ENCODE measurements at places on chromosomes 4 and X.

GRCh38 chr4:98566361-98567008 is 91.9 kb downstream of the TSPAN5 start:
- no peak for DNase-seq

- DNase-seq = no peak
Observed at GRCh38 chr4:115360431-115360830, 247.0 kb upstream of the NDST4 start.

DNA sequence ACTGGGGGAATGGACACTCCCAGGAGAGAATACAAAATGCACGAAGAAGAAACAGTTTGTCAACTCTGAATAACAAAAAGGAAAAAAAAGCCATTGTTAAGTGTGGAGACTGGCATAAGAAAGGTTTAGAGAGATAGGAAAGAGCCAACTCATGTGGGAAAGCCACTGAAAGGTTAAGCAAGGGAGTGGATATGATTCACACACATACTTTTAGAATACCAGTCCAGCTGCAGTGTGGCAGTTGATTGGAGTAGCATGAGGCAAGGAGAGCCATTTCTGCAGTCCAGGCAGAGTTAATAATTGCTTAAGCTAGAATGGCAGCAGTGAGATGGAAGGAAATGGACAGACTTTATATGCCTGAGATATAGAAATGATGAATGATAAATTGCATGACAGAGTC is 36.9 kb upstream of the ADAD1 start:
- no peak for DNase-seq

DNA sequence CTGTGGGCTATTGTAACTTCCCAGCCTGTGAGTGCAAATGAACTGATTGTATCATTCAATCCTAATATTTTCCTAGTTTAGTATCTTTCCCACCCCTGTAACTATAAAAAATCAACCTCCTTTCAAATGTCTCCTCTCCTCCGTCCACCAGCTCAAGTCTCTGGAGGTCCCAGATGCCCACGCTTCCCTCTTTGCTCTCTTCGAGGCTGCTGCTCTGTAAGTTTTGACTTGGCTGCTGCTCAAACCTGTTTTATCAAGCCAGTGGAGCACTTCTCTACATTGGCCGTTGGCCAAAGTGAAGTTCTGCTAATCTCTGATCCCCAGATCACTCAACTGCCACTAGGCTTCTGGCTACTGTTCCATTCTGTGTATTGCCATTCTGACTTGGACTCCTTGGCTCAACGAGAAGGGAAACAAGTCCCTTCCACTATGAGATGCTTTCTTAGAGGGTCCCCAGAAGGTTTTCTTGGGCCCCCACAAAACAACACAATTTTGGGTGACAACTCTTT is 60.7 kb upstream of the RAPGEF2 start:
- DNase-seq = no peak

- DNase-seq = no peak
Observed at GRCh38 chr4:159308566-159309340, 205.9 kb downstream of the RAPGEF2 start.

GRCh38 chrX:46715997-46716396 is 42.9 kb downstream of the SLC9A7 start:
- no peak for DNase-seq

GRCh38 chr4:53786632-53787031 is 195.3 kb upstream of the LNX1 start:
- no peak for DNase-seq

- DNase-seq = no peak
Observed at GRCh38 chrX:16733013-16733412, 13.6 kb downstream of the SYAP1 start.

DNA sequence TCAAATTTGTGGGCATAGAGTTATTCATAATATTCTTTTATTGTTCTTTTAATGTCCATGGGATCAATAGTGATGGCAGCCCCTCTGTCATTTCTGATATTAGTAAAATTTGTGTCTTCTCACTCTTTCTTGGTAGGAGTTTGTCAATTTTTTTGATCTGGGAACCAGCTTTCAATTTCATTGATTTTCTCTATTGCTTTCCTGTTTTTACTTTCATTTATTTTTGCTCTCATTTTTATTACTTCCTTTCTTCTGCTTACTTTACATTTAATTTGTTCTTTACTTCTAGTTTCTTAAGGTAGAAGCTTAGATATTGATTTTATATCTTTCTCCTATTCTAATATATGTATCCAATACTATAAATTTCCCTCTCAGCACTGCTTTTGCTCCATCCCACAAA is 40.7 kb downstream of the AWAT2 start:
- DNase-seq = no peak

- DNase-seq = no peak
Observed at GRCh38 chrX:66633541-66633940, 5.3 kb downstream of the EDA2R start.

- DNase-seq = no peak
Observed at GRCh38 chr4:39303871-39304270, 62.3 kb downstream of the RFC1 start.

GRCh38 chr4:143641361-143641760 is 59.1 kb downstream of the FREM3 start:
- no peak for DNase-seq

DNA sequence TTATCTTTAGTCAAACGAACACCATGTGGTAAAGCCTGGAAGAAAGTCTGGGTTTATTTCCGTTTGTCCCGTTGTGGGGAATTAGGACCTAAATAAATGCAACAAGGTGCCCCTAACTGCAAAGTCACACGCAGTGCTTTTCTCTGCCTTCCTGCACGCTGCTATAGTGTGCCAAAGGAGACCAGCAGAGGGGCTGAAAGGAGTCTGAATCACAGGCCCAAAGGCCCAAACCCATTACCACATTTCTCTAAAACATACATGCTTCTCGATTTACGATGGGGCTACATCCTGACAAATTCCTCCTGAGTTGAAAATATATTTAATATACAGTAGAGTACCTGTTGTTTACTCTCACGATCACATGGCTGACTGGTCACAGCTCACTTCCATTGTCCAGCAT is 4.5 kb downstream of the VEGFC start:
- no peak for DNase-seq

DNA sequence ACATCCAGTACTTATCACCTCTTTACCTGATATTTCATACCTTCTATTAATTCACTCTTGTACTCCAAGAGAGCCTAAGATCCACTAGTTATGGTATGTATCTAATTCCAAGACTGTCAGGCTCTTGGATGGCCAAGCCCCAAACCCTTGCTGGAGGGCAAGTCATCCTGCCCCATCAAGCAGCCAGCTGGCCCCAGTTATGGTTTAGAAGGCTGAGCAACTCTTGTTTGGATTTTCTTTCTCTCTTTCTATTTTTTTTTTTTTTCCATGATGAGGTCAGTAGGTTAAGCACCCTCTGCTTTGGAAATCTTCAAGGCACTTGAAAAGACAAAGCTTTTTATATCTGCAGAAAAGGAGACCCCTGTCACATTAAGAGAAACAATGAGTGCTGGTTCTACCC is 10.9 kb upstream of the FGF16 start:
- no peak for DNase-seq

GRCh38 chr4:7244751-7245320 is 52.5 kb downstream of the SORCS2 start:
- DNase-seq = no peak

GRCh38 chrX:105150557-105150956 is 69.9 kb downstream of the TEX13A start:
- no peak for DNase-seq

GRCh38 chr4:134756421-134756820 is 554.8 kb upstream of the PABPC4L start:
- no peak for DNase-seq

- DNase-seq = no peak
Observed at GRCh38 chr4:3498901-3499510, 33.2 kb downstream of the LRPAP1 start.

- DNase-seq = no peak
Observed at GRCh38 chr4:126071346-126072333, 756.9 kb downstream of the FAT4 start.

DNA sequence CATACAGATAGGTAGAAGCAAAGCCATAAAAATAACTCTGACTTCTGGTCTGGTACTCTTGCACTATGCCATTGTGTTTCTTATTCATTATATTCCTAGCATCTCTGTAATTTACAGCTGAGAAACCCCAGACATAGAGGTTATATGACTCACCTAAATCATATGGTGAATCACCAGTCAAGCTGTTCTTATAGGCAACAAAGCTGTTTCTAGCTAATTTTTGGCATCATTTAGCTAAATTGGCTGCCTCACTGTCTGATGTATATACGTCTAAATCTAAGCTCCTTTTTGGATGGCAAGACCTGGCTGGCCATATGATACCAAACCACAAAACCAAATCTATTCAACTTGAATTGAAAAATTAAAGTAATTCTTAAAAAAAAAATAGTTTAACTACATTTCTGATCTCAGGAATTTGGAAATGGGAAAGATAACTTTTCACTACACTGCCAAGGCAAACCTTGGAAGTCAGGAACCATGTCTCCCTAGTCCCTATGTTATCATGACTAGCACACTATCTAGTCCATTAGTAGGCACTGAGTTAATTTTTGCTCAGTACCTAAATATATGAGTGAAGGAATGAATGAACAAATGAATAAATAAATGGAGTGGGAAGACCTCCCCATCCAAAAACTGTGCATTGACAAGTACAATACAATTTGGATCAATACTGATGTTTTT is 41.3 kb upstream of the STAG2 start:
- no peak for DNase-seq

GRCh38 chrX:123167621-123168020 is 16.5 kb upstream of the GRIA3 start:
- no peak for DNase-seq

- DNase-seq = no peak
Observed at GRCh38 chr4:173280998-173281397, 53.2 kb downstream of the HMGB2 start.

GRCh38 chrX:38699121-38699520 is 102.1 kb upstream of the MID1IP1 start:
- no peak for DNase-seq

DNA sequence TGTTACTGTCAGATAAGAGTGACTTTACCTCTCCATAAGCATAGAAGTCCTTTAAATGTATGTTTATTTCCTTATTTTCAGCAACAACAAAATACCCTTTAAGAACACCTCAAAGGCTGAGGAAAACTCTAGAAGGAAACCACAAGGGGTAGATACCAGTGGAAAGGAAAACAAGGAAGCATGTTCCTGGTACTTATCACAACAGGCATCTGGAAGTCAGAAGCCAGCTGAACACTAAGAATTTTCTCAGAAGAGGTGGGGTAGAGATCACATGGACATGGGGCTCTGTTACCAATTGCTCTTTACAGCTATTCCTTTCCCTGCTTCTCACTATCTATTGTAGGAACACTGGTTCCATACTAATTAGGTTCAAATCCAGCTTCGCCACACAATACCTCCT is 51.5 kb upstream of the BEND2 start:
- DNase-seq = no peak

- no peak for DNase-seq
Observed at GRCh38 chrX:42491137-42491907, 286.6 kb downstream of the PPP1R2C start.

GRCh38 chrX:115968436-115969252 is 201.9 kb upstream of the AGTR2 start:
- no peak for DNase-seq

- no peak for DNase-seq
Observed at GRCh38 chr4:2411786-2412510, 6.5 kb downstream of the ZFYVE28 start.

- DNase-seq = peak; percentile 18
Observed at GRCh38 chrX:140091125-140091886, 126.0 kb upstream of the CXorf66 start.

GRCh38 chr4:81565142-81565870 is 93.6 kb upstream of the RASGEF1B start:
- DNase-seq = no peak

DNA sequence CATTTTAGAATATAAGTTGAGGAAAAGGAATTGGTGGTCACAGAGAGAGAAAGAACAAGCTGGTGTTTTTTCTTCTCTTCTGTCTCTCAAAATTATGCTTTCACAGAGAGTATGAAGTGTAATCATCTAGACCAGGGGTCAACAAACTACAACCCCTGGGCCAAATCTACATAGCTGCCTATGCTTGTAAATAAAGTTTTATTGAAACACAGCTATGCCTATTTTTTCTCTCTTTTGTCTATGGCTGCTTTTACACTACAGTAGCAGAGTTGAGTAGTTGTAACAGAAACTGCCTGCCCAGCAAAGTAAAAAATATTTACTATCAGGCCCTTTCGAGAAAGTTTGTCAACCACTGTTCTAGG is 6.7 kb upstream of the FAM9C start:
- DNase-seq = no peak

- no peak for DNase-seq
Observed at GRCh38 chr4:38669208-38669607, 5.2 kb downstream of the KLF3 start.

DNA sequence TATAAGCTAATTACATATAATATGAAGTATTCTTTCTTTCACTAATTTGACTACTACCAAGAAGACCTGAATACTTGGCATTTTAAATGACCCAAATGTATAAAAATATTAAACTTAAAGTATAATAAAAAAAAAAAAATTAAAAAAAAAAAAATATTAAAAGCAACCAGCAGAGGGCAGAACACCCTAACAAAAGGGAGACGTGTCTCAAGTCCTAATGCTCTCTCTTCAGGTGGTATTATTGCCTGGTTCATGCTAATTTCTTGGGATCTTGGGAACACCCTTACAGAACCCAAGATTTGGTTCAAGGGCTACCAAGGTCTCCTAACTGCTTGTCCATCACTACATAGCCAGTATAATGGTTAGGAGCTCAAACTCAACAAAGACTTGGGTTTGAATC is 754.8 kb downstream of the RAB28 start:
- DNase-seq = no peak

DNA sequence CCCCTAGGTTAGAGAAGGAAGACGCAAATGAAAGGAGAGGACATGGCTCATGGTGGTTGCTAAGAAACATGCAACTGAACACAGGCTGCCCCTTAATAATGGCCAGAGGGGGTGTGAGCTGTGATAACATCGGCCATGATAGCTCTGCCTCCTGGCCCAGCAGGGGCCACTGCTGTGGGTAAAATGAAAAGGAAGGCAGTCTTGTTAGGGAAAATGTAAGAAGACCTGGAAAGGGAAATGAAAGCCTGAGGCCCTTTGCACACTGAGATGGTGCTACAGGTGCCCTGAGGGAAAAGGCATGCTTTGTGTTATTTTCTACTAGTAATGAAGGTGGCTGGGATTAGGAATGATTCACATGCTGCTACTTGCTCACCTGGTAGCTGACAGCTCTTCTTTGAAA is 123.6 kb upstream of the MID1 start:
- DNase-seq = no peak

DNA sequence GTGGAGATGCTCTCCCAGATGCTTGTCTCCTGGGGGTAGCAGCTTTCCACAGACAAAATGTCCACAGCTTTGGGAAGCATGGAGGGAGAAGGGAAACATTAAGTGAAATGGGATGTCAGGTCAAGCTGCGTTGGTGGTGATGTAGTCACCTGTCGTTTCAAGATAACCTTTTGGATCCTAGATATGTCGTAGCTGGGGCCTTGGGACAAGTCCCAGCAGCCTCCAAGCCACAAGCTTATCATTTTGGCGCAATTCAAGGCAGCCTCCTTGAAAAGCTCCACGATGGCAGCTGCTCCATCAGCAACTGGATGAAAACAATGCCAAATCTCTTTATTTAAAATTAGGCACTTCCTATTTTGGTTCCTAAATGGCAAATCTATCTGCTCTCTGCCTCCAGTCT is 52.0 kb downstream of the RTL9 start:
- DNase-seq = no peak

GRCh38 chr4:8364141-8364540 is 76.4 kb downstream of the ACOX3 start:
- no peak for DNase-seq
